Esophagus squamous epithelium (tissue), 5 donors: ENCODE measurements at places on chromosomes 13 and 19. TPM values are rescaled to one million over a fixed set of nuclear protein-coding genes. Genes with fewer than 3 reads are reported as not detected.
A peak's percentile ranks its signal among the peaks of the same experiment; 100 is the strongest.

Gene ZNF729
- total RNA-seq: not detected

Gene PTGIR
- total RNA-seq: 3.0 TPM

Gene ELSPBP1
- not detected for total RNA-seq

Gene PABPC3
- total RNA-seq: 0.19 TPM

Gene C19orf38
- not detected for total RNA-seq

- peaks cover 50% of the 10 kb centered on the region for H3K36me3 ChIP-seq
- peak overlapping the region; percentile 80 for H3K27ac ChIP-seq
- peak overlapping the region; percentile 90 for H3K4me3 ChIP-seq
- H3K4me1 ChIP-seq: peaks cover 41% of the 10 kb centered on the region
Measured at GRCh38 chr19:49489601-49490167, 2.3 kb downstream of the RPL13A start.

- no peaks in the 10 kb centered on the region for H3K27me3 ChIP-seq
- DNase-seq: no peak
- H3K4me3 ChIP-seq: peak overlapping the region; percentile 78
- peak overlapping the region; percentile 90 for H3K27ac ChIP-seq
- no peaks in the 10 kb centered on the region for H3K36me3 ChIP-seq
Measured at GRCh38 chr19:33300009-33300893, 2.1 kb downstream of the CEBPA start.

DNA sequence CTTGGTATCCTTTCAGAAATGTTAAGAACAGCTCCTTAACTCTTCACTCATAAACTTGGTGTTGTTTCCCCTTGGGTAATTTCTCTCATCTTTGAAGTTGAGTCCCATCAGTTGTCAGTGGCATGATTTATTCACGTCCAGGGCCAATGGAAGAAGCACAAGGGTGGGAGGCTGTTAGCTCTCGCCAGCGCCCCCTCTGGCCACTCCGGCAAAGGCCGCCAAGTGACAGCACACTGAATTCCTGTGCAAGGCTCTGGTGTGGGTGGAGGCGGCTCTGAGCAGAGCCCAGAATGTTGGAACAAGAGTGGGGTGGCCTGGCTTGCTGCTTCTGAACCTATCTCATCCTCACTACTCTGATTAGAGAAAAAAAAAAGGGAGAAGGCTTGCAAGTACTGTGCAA, 13.1 kb upstream of the MEDAG start:
- H3K27me3 ChIP-seq: no peaks in the 10 kb centered on the region
- H3K4me1 ChIP-seq: peaks cover 12% of the 10 kb centered on the region
- no peaks in the 10 kb centered on the region for H3K36me3 ChIP-seq
- no peak overlapping the region for H3K4me3 ChIP-seq
- no peak for DNase-seq
- H3K27ac ChIP-seq: no peak overlapping the region

DNA sequence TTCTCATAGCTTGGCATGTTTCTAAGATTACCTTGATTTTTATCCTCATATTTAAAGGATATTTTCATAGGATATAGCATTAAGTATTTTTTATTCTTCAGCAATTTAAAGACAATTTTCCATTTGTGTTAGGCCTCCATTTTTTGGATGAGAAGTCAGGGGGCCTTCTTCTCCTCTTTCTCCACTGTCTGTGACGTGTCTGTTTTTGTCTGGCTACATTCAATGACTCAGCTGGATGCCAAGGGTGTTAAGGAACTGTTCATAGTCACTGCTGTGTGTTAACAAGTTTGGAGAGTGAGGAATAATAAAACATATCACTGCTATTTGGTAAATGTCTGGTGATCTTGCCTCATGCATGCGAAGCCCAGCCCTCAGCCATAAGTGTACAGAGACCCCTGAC, 36.4 kb downstream of the ZNF582 start:
- no peak overlapping the region for H3K4me3 ChIP-seq
- H3K4me1 ChIP-seq: no peaks in the 10 kb centered on the region
- no peak overlapping the region for H3K27ac ChIP-seq
- no peaks in the 10 kb centered on the region for H3K27me3 ChIP-seq
- no peak for DNase-seq

- no peak overlapping the region for H3K4me3 ChIP-seq
- H3K27ac ChIP-seq: no peak overlapping the region
- DNase-seq: no peak
Measured at GRCh38 chr13:56735537-56735942, 405.2 kb upstream of the PRR20A start.

GRCh38 chr19:3471954-3472655, 8.2 kb downstream of the SMIM24 start:
- no peak for DNase-seq
- no peak overlapping the region for H3K27ac ChIP-seq
- no peaks in the 10 kb centered on the region for H3K27me3 ChIP-seq
- H3K4me3 ChIP-seq: no peak overlapping the region

DNA sequence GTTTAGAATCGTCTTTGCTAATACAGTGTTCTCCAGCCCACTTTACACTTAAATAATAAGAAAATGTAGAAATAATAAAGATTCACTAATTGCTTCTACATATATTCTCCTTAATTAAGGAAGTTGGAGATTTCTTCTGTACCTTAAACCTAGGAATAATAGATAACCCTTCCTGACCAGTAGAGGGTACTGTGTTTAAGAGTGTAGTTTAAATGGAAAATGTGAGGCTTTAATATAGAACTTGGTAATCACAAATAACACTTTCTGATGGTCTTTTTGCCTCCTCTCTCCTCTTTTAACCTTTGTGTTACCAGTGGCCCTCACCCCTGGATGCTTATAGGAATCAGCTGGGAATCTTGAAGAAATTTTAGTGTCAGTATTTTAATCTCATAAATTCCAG, 20.7 kb downstream of the POMP start:
- H3K27ac ChIP-seq: no peak overlapping the region
- no peak for DNase-seq
- no peak overlapping the region for H3K4me3 ChIP-seq
- no peaks in the 10 kb centered on the region for H3K4me1 ChIP-seq
- H3K36me3 ChIP-seq: peaks cover 57% of the 10 kb centered on the region
- H3K27me3 ChIP-seq: no peaks in the 10 kb centered on the region

DNA sequence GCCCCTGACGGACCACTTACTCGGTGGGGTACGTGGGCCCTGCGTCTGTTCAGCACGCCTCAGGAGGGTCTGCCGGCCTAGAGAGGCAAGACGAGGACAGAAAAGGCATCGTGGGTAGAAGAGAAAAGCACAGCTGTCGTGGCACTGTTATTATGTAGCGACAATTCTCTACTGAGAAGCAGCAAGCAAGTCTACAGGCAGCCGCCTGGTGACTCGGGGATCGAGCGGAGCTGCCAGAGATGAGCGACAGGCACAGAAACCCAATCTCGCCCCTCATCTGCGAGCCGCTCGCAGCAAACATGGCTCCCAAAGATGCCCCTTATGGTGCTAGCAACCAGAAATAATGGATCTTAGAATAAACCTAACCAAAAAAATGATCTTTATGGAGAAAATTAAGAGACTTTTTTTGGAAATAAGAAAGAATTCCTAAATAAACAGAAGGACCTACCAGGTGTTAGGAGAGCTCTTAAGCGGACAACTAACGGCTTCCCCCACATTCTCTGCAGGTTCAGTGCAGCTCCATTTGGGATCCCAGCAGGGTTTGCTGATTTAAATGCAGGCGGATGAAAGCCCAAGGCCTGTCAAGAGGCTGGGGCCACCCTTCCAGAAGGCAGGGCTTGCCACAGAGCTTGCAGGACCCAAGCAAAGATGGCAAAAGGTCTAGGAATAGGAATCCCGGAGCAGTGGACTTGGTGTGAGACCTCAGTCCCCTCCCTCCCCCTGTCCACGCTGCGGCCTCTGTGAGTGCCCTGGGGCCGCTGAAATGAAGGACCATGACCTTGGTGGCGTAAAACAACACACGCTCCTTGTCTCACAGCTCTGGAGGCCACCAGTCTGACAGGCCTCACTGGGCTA, 152.6 kb downstream of the KDM4B start:
- no peak overlapping the region for H3K4me3 ChIP-seq
- H3K36me3 ChIP-seq: peaks cover 9% of the 10 kb centered on the region
- no peaks in the 10 kb centered on the region for H3K27me3 ChIP-seq
- no peak for DNase-seq
- H3K27ac ChIP-seq: no peak overlapping the region
- H3K4me1 ChIP-seq: no peaks in the 10 kb centered on the region

GRCh38 chr19:30235946-30236345, 136.2 kb upstream of the ZNF536 start:
- peak overlapping the region; percentile 64 for H3K27ac ChIP-seq
- peak overlapping the region; percentile 15 for H3K4me3 ChIP-seq
- H3K36me3 ChIP-seq: no peaks in the 10 kb centered on the region

GRCh38 chr19:33303791-33304345, 1.5 kb upstream of the CEBPA start:
- H3K4me3 ChIP-seq: peak overlapping the region; percentile 94
- peaks cover 24% of the 10 kb centered on the region for H3K4me1 ChIP-seq
- DNase-seq: no peak
- no peaks in the 10 kb centered on the region for H3K36me3 ChIP-seq
- no peaks in the 10 kb centered on the region for H3K27me3 ChIP-seq

DNA sequence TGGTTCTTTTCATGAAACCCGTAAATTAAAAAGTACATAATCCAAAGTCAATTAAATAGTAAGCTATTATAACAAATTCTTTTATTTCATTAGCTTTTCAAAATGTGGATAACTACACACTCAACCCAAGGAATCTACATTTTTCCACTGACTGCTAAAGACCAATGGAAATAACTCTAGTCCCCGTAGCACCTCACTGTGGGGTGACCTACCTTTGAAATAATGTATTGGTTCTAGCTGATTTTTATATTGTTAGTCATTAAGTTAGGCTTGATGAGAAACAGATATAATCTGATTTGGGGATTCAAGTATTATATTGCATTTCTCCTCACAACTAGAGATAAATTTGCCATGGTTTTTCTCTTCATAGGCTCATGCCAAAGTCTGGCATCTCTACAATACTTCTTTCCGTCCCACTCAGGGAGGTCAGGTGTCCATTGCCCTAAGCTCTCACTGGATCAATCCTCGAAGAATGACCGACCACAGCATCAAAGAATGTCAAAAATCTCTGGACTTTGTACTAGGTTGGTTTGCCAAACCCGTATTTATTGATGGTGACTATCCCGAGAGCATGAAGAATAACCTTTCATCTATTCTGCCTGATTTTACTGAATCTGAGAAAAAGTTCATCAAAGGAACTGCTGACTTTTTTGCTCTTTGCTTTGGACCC, 37.3 kb downstream of the KL start:
- DNase-seq: no peak
- H3K36me3 ChIP-seq: no peaks in the 10 kb centered on the region
- no peaks in the 10 kb centered on the region for H3K27me3 ChIP-seq
- H3K4me1 ChIP-seq: peaks cover 9% of the 10 kb centered on the region

DNA sequence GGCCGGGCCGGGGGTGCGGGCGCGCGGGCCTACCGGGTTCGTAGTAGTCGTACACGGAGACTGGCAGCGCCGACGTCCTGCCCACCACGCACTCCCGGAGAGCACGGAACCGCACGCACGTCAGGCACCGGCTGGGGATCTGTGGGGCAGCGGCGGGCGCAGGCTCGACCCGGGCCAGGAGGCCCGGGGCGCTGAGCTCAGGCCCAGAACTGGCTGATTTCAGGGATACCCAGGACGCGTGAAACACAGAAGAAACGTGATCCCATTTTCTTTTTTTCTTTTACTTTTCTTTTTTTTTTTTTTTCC, 9.0 kb downstream of the F2RL3 start:
- H3K36me3 ChIP-seq: no peaks in the 10 kb centered on the region
- DNase-seq: no peak
- H3K4me1 ChIP-seq: peaks cover 7% of the 10 kb centered on the region
- H3K27ac ChIP-seq: peak overlapping the region; percentile 88
- peaks cover 15% of the 10 kb centered on the region for H3K27me3 ChIP-seq

DNA sequence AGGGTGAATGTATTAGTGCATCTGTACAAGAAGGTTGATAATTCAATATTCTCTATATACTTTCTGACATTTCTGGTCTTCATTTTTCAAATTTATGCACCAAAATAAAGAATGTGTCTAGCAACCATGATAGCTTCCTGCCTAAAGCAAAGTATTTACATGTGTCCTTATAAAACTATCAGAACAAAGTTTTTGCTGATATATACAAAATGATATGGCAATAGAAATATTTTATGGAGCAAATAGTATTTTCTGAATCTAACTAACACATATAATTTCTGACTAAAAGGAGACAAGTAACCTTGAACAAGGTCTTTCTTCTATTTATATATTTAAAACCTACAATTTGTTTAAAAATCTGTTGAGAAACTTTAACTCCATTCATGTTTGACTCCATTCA, 184.9 kb downstream of the DIAPH3 start:
- DNase-seq: no peak
- no peak overlapping the region for H3K4me3 ChIP-seq
- no peaks in the 10 kb centered on the region for H3K36me3 ChIP-seq
- H3K27ac ChIP-seq: no peak overlapping the region
- H3K4me1 ChIP-seq: no peaks in the 10 kb centered on the region

GRCh38 chr13:111508164-111508870, 187.9 kb downstream of the TEX29 start:
- no peak for DNase-seq
- H3K4me3 ChIP-seq: no peak overlapping the region
- no peaks in the 10 kb centered on the region for H3K27me3 ChIP-seq
- H3K27ac ChIP-seq: no peak overlapping the region
- no peaks in the 10 kb centered on the region for H3K36me3 ChIP-seq

DNA sequence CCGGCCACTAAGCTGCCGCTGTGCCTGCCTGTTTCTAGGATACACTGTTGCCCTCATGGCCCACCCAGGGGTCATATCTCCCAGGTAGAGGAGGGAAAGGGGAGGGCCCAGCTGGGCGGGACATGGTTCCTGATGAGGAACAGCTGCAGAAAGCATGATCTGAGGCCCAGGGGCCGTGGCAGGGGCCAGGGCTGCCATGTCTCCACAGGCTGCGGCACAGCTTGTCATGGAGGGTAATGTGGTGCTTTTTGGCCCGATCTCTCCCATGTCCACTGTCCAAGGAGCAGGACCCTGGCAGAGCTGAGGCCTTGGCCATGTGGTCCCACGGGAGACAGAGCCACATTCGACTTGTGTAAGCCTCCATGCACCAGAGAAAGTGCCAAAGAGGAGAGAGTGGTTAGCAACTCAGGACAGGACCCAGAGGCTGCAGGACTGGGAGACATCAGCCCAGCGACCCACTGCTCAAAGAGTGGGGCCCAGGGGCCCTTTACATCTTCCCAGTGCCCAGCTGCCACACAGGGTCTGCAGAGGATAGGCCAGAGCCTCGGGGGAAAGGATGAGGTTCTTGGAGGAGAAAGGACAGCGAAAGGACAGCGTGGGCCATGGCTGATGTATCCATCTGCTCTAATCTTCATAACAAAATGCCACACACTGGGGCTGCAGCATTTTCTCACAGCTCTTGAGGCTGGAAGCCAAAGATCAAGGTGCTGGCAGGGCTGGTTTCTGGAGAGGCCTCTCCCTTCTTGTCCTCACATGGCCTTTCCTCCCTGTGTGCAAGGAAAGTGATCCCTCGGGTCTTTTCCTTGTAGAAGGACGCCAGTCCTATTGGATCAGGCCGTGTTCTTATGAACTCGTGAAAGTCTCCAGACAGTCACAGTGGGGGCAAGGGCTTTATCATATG, 11.5 kb downstream of the POP4 start:
- DNase-seq: no peak
- H3K27ac ChIP-seq: no peak overlapping the region
- peaks cover 43% of the 10 kb centered on the region for H3K36me3 ChIP-seq
- peaks cover 17% of the 10 kb centered on the region for H3K27me3 ChIP-seq
